Brain pericyte (primary cell): ENCODE measurements at places on chromosomes 7 and 10.
A peak's percentile ranks its signal among the peaks of the same experiment; 100 is the strongest.

- DNase-seq, result no peak
Measured at GRCh38 chr10:100710151-100710871, 35.1 kb upstream of the PAX2 start.

- DNase-seq, result no peak
Measured at GRCh38 chr7:131689662-131690234, 133.3 kb upstream of the PODXL start.

DNA sequence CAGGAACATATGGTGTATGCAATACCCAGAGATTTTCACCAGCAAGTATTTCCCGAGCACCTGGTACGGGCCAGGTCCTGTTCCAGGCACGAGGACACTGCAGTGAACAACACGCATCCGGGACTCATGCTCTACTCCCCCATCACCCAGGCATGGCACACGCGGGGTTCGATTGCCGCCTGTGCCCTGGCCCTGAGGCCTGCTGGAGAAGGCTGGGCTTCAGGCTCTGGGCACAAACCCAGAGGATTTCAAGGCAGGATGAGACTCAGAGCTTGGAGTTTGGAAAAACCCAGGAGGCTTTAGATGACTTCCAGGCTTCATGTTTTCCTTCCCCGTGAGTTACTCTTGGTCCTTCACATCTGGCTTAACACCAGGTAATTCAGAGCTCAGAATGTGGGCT lies 143.5 kb downstream of the NEURL1 start:
- DNase-seq, result no peak

DNA sequence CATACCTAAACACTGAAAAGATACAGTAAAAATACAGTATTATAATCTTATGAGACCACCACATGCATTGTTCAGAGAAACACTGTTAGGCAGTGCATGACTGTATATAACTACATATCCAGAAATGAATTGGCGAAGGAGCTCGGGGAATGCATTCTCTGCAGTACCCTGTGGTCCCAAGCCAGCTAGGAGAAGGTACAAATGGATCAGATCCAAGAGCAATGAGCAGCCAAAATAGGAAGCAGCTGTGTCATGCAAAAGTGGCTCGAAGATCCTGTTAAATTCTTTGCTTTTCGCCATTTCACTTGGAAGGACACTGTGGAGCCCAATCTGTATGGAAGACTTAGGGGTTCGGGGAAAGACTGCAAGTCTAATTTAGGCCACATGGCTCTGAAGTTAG lies 334.8 kb downstream of the TNS3 start:
- no peak for DNase-seq

GRCh38 chr7:2843711-2844152 lies 376 bp downstream of the GNA12 start:
- no peak for DNase-seq

- DNase-seq, result no peak
Measured at GRCh38 chr7:31017032-31017675, 35.0 kb upstream of the ADCYAP1R1 start.

- DNase-seq, result no peak
Measured at GRCh38 chr10:7202793-7203355, 208.0 kb downstream of the SFMBT2 start.

DNA sequence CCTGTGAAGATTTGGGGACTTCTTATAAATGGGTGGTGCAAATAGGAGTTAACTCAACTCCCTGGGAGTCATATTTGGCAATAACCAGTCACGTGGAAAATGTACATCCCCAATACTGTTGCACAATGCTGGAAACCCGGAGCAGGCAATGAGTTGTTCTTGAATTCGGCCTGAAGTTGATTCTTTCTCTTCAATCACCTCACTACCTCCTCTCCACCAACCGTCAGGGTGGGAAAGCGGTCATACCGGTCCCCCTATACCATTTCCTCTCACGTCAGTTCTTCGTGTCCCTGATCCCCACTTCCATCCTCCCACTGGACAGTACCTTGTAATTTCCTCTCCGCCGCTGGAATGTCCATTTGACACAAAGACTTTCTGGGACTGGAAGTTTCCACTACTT lies 2.8 kb downstream of the GIMAP5 start:
- DNase-seq, result no peak

DNA sequence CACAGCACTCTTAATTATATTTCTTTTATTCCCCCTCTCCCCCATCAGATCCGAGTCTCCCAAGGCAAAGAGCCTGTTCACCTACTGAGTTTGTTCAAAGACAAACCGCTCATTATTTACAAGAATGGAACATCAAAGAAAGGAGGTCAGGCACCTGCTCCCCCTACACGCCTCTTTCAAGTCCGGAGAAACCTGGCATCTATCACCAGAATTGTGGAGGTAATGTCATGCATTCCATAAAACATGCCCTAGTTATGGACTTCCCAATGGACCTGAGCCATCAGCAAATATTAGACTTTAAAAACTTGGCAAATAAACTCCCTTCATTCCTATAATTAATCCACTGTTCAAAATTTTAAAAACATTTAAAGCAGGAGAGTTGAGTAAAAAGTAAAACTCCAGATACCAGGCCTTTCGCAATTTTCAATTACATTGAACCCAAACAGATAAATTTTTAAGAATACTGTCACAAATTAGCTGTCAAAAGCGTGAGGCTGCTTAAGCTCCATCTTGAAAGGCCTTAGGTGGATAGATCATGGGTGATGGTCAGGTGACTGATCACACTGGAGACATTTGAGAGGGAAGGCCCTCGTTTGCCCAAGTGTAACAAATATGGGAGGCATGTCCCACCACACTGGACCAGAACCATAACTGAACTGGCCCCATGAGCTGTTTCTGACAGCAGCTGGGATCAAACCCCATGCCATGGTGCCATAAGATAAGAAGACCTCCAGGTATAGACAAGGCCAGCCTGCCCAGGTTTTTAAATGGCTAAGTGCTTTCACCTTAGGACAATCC lies 46.9 kb upstream of the ARL4A start:
- DNase-seq, result no peak

GRCh38 chr7:96169439-96169838 lies 152.5 kb downstream of the SLC25A13 start:
- no peak for DNase-seq

DNA sequence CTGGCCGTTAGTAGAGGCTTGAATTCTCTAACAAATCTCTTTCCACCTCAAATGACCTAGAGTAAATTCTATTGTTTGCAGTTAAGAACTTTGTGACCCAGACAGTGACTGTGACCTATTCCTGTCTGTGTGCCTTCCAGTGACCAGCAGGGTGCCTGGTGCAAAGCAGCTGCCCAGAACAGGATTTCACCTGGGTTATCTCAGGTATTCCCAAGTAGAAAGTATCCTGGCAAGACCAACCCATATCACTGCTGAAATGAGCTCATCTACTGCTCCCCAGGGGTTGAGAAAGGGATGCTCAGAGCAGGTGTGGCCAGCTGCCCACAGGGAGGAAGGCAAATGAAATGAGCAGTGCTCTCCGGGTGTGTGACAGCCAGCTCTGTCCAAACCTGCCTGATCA lies 2.1 kb upstream of the MSMB start:
- DNase-seq, result no peak

GRCh38 chr10:19816411-19817230 lies at the start of gene PLXDC2:
TSS of gene PLXDC2 (plus strand) at chr10:19816432.
- DNase-seq, result peak; percentile 11

DNA sequence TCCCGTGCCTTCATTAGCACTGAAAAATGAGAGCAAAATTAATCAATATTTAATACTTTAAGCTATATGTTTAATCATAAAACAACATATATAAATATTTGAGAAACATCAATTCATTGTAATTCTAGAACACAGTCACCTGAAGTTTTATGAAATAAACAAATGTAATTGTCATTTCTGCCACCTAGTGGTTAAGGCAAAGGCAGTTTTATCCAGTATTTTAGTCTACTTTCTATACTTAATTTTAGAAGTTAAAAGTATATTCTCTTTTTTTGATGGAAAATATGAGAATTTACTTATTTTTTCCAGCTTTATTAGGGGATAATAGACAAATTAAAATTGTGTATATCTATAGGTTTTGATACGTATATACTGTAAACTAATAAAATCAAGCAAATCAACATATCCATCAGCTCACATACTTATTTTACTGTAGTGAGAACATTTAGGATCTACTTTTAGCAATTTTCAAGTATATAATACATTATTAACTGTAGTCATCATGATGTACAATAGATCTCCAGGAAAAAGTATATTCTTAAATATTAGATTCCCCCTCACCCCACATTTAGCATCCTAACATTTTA lies 16.9 kb downstream of the PCGF6 start:
- DNase-seq, result no peak

DNA sequence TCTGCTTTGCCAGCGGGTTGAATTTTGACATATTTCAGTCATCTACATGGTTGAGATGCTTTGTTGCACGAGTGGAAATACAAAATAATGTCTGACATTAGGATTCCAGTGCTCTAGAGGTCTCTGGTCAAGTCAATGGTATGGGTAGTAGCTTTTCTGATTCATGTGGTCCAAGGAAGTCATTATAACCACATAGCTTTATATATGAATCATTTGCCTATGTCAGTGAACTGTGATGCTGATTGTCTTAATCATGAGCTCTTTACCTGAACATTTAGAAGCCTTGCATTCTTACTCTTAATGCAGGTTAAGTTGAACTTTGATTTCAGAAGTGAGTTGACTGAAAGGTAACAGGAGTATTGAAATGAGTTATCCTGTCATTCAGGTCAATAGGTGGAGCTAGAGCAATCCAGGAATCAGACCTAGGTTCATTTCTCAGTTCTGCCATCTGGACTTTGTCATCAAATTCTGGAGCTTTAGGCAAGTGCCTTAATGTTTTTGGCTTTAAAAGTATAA lies 3.3 kb downstream of the MAPK8 start:
- no peak for DNase-seq

- DNase-seq, result no peak
Measured at GRCh38 chr7:149806726-149807125, 31.4 kb upstream of the ZNF862 start.

DNA sequence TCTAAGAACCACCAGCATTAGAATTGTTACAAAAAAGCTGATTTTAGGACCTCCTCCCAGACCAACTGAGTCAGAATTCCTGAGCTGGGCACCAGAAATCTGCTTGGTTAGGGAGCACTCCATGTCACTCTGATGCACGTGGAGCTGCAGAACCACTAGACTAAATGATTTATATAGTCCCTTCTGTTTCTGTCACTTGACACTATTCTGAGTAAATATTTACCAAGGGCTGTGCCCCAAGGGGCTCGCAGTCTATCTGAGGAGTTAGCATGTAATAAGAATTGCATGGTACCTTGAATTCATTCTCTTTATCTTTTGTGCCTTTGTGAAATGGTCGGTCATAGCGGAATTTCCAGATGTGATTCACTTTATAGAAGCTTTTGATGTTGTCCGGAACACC lies 196.0 kb upstream of the IMMP2L start:
- no peak for DNase-seq

DNA sequence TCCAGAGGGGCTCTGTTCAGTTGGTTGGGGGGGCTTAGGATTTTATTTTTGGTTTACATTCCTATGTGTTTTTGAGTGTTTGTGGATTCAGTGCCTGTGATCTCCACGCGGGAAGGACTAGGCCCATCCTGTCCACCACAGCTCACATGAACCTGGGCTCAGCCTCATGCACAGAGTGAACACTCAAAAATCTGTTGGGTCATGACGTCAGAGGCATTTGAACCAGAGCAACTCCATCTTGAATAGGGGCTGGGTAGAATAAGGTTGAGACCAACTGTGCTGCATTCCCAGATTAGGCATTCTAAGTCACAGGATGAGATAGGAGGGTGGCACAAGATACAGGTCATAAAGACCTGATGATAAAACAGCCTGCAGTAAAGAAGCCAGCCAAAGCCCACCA lies 133.3 kb downstream of the RAMP3 start:
- DNase-seq, result no peak

DNA sequence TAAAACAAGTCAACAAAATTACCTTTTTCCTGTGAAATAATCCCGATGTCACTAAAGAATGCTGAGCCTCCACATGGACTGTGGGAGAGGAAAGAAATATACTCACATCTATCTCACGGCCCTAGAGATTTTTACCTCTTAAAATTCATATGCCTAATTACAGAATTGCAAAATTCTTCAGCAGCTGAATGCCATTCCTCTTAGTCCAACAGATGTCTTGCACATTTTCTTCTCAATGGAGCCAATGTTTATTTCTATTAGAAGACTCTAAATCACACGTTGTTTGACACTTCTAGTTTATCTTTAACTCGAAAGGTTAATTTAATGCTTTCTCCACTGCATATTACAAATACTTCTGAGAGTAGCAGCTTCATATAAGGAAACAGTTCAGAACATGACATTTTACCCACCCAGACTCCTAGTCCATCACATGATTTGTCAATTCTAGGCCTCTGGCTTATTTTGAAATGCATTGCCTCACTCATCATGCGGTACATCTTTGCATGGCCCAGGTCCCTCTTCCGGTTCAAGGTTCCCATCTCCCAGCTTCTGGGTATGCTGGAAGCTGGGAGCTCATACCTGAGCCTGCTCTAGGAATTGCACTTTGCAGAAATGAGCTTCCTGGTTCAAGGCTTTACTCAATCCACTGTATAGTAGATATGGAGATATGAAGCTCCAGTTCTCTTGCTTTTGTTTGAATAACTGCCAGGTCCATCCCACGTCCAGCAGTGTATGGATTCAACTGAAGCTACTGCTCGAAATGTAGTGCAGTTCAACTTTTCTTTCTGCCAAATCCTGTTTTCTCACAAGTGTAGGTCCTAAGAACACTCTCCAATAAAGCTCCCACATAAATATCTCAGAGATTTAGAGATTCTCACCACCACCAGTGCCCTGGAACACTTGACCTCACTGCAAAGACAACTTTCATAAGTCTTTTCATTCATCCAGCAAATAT lies 306.2 kb downstream of the GPR37 start:
- no peak for DNase-seq

GRCh38 chr7:93921186-93921585 lies 349 bp upstream of the GNG11 start:
- no peak for DNase-seq

- DNase-seq, result peak; percentile 58
Measured at GRCh38 chr7:139731802-139732470, 45.9 kb downstream of the HIPK2 start.

DNA sequence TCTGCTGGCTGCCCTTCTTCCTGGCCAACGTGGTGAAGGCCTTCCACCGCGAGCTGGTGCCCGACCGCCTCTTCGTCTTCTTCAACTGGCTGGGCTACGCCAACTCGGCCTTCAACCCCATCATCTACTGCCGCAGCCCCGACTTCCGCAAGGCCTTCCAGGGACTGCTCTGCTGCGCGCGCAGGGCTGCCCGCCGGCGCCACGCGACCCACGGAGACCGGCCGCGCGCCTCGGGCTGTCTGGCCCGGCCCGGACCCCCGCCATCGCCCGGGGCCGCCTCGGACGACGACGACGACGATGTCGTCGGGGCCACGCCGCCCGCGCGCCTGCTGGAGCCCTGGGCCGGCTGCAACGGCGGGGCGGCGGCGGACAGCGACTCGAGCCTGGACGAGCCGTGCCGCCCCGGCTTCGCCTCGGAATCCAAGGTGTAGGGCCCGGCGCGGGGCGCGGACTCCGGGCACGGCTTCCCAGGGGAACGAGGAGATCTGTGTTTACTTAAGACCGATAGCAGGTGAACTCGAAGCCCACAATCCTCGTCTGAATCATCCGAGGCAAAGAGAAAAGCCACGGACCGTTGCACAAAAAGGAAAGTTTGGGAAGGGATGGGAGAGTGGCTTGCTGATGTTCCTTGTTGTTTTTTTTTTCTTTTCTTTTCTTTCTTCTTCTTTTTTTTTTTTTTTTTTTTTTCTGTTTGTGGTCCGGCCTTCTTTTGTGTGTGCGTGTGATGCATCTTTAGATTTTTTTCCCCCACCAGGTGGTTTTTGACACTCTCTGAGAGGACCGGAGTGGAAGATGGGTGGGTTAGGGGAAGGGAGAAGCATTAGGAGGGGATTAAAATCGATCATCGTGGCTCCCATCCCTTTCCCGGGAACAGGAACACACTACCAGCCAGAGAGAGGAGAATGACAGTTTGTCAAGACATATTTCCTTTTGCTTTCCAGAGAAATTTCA lies 1.7 kb downstream of the ADRB1 start:
- no peak for DNase-seq
